ENCODE measurements at places on chromosomes 12 and 14.

DNA sequence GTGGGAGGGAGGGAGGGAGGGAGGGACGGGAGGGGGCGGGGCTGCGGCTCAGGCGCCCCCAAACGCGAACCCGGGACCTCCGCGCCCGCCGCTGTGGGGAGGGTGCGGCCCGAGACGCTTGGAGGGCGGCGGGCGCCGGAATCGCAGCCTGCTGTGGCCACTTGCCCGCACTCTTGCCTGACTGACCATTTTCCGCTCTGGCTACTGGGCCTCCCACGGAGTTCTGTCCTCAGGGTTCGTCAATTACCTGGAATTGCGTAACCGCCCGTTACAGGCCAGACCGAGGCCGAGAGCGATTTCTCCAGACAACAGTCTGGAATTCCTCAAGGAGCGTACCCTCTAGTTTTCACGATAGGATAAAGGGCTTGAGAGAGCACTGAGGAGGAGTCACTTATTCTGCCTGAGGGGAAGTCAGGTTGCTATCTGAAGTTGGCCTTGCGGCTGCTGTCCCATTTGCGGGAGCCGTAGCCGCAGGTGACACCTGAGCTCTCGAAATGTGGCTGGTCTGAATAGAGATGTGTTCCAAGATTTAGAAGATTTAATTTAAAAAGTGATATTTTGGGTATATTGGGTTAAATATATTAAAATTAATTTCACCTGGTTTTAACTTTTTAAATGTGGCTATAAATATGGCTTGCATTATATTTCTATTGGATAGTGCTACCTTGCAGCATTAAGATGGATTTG lies 446 bp upstream of the ZNF641 start:
- DNase-seq, result peak; percentile 86

GRCh38 chr12:27012982-27013255 lies 1.3 kb downstream of the TM7SF3 start:
- peak; percentile 15 for DNase-seq

- DNase-seq, result no peak
Measured at GRCh38 chr12:108693751-108694150, 37.6 kb downstream of the CORO1C start.

DNA sequence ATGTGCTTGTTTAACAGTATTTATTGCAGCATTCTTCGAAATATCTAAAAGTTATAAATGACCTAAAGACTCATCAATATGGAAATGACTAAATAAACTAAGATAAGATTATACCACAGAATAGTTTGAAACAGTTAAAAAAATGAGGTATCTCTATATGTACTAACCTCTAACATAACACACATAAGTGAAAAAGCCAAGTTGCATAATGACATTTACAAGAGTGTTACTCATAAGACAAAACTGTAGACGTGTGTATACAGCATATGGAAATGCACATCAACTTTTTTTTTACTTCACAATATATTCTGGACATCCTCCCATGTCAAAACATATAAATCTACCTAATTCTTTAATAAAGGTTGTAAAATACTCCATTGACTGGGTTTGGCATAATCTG lies 22.8 kb downstream of the CPM start:
- DNase-seq, result no peak

- DNase-seq, result peak; percentile 53
Measured at GRCh38 chr14:31950764-31951637, 126.1 kb upstream of the ARHGAP5 start.

- DNase-seq, result peak; percentile 47
Measured at GRCh38 chr14:68148276-68148675, 328.7 kb downstream of the RAD51B start.

GRCh38 chr12:117387832-117388231 lies 26.4 kb upstream of the NOS1 start:
- DNase-seq, result no peak

DNA sequence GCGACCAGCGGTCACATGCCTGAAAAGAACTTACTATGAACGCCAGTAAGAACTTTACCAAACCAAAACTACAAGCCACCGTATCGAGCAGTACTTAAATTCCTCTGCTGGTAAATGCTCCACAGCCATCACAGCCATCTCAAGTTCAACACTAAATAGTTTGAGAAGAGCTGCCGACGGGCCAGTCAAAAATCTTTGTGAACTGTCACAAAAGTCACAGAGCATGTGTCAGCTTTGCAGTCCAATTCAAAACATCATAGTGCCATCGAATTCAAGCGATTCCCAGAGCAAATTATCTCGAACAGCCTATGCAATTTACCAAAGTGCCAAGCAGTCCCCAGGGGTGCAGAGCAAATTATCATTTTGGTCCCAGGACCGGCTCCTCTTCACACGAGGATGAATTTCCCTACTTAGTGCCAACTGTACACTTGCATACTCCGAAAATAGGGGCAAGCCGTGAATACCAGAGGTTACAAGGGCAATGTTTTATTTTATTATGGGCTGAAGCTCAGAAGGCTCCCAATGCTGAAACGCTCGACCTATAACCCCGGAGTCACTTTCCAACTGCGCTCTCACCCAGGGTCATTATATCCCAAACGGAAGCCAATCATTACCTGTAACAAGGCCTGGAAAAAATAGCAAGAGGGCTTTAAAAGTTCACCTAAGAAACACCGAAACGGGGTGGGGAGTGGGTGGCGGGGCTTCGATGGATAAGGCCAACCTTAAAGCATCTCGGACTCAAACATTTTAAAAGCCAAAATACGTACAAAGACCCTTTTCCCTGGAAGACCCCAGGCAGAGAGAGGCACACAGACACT lies 1.1 kb downstream of the LRP6 start:
- DNase-seq, result peak; percentile 41

- peak; percentile 80 for DNase-seq
Measured at GRCh38 chr14:44833376-44834060, 128.2 kb downstream of the KLHL28 start.

DNA sequence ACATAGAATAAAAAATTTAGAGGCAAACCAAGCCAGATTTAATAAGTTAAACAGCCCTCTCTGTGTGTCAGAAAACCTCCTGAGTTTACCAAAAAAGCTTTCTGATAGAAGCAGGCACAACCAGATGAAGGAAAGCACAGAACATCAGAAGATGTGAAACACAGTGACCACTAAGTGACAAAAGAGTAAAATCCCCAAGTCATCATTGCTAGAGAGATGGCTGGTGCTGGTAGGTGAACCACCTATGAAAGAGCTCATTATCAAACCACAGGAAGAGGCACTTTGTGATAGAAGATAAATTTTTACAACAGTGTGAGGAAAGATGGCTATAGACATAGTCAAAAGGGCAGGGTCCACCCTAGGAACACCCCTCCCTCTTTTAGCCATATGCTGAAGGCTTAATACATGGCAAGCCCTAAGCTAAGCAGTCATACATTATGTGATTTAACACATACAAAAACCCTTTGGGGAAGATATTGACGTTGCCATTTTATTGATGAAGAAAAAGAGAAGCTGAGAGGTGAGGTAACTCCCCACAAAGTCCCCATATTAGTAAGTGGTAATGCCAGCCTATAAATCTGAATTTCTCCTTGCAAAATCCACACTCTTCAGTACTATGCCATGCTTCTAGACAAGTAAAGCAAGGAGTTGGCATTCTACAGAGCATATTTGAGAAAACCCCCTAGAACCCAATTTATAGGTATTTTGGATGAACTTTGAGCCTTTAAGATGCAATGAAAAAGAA lies 449.9 kb downstream of the LRIG3 start:
- no peak for DNase-seq

GRCh38 chr14:104078031-104078455 lies 7.5 kb upstream of the ASPG start:
- DNase-seq, result peak; percentile 92

DNA sequence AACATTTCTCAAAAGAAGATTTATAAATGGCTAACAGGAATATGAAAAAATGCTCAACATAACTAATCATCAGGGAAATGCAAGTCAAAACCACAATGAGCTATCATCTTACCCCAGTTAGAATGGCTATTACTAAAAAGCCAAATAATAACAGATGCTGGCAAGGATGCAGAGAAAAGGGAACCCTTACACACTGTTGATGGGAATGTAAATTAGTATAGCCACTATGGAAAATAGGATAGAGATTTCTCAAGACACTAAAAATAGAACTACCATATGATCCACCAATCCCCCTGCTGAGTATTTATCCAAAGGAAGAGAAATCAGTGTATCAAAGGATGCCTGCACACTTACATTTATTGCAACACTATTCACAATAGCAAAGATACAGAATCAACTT lies 58.3 kb downstream of the GUCY2C start:
- no peak for DNase-seq

DNA sequence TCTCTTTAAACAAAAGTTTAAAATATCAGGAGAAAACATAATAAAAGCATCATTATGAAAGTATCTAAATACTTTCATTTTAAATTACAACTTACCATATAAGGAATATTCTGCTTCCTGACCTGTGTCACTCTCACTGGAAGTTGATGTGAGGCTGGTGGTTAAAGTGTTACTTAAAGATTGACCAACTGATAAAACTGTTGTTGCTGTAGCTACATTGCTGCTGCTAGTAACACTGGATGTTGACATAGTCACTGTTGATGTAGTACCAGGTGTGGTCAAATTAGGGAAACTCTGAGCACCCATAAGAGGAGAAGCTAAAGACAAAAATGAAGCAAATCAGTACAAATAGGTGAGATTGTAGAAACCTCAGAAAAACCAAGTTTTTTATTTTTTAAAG lies 79.9 kb downstream of the HECTD1 start:
- peak; percentile 55 for DNase-seq

GRCh38 chr14:99156814-99157213 lies 115.2 kb downstream of the BCL11B start:
- no peak for DNase-seq

- peak; percentile 54 for DNase-seq
Measured at GRCh38 chr14:99745307-99745951, 47.8 kb upstream of the EML1 start.

DNA sequence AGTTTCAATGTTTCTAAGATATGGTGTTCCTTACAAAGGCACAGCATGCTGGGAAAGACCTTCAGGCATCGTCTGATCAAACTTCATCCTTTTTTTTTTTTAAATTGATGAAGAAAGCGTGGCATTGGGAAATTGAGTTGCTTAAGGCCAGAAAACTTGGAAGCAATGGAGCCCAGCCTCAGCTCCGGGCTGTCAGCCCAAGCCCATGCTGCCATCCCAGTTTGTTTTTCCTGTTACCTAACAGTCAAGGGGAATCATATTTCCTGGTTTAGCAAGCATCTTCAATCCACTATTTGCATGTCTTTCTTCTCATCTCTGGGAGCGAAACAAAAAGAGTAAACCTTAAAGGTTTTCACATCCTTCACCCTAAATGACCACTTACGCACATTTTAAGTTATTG lies 200.2 kb downstream of the CHST11 start:
- no peak for DNase-seq

DNA sequence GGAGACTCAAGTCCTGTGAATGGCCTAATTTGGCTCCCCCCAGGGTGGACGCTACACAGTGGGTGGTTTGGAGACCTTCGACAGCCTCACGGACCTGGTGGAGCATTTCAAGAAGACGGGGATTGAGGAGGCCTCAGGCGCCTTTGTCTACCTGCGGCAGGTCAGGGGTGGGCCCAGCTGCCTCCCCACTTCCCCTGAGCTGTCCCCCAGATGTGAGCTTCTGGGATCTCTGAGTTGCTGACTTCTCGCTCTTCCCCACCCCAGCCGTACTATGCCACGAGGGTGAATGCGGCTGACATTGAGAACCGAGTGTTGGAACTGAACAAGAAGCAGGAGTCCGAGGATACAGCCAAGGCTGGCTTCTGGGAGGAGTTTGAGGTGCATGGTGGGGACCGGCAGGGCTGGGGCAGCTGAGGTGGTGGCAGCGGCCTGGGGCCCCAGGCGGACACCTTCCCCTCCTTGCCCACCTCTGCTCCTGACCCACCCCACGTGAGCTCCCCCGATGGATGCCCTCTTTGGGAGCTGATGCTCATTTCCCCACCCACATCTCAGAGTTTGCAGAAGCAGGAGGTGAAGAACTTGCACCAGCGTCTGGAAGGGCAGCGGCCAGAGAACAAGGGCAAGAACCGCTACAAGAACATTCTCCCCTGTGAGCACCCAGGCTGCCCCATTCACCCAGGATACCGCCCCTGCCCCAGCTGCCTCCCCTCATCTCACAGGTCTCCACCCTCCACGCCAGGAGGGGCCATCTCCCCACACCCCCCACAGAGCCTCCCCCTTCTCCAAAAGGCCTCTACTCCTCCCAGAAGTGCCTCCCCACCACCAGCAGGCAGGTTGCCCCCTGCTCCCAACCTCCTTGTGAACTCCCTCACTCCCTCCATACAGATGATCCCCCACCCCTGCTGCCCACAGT lies 4.2 kb downstream of the PTPN6 start:
- no peak for DNase-seq

GRCh38 chr12:92696216-92696615 lies 6.6 kb upstream of the PLEKHG7 start:
- no peak for DNase-seq

- no peak for DNase-seq
Measured at GRCh38 chr14:104295681-104296387, 157.4 kb downstream of the KIF26A start.

GRCh38 chr12:4434706-4435425 lies 10.7 kb downstream of the FGF6 start:
- no peak for DNase-seq

DNA sequence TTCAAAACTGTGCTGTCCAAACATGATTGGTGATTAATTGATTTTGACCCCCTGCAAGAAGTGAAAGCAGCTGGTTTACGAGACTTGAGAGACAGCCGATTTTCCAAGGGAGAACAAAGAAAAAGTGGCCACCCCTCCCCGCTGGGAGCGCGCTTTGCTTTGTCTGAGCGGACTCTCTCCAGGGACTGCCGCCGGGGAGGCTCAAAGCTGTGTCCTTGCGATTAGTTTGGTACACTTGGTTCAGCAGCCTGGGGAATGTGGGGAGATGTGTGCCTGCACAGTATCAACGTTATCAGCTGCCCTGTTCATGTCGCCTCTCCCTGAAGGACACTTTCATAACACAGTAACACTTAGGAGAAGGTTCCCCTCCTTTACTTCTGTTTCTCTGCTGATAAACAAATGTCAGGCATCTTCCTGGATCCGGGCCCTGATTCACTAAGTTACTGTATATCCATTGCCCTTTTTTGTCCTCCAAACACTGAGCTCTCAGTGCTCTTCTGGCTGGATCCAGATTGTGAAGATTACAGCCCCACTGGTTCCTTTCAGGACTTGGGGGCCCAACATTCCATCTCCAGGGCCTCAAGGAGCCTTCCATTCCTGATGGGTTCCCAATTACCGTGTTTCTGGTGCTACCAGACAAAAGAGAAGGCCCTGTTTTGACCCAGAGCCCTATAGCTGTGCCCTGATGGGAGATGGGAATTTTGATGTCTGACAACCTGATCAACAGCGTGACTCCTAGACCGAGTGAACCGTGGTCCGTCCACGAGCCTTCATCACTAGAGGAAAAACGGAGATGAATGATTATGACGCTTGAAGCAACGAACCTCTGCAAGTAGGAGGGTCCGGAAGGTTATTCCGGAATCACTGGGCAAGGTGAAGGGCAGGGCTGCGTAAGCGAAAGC lies 31.7 kb upstream of the TUBA1C start:
- DNase-seq, result peak; percentile 14

GRCh38 chr12:47751561-47751960 lies 7.1 kb downstream of the RAPGEF3 start:
- no peak for DNase-seq

GRCh38 chr14:67377916-67378315 lies 17.8 kb downstream of the EIF2S1 start:
- DNase-seq, result no peak

Measured in kidney tubule cell (primary cell).